Memory B cell (primary cell): ENCODE measurements at places on chromosomes 4 and X.

DNA sequence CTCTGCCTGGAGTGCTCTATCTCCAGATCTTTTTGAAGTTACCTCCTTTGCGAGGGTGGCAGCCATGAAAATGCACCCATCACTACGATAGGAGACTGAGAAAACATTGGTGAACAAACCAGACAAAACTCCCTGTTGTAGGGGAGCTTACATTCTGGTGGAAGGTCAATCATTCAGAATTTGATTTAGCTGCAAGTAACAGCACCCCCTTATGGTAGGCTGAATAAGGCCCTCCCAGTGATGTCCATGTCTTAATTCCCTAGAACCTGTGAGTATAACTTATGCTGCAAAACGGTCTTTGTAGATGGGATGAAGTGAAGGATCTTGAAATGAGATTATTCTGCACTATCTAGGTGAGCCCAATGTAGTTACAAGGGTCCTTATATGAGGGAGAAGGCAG lies 5.6 kb upstream of the TEC start:
- DNase-seq, result no peak

- DNase-seq, result no peak
These were observed 198.8 kb upstream of the FAT4 start for GRCh38 chr4:125115941-125116340.

DNA sequence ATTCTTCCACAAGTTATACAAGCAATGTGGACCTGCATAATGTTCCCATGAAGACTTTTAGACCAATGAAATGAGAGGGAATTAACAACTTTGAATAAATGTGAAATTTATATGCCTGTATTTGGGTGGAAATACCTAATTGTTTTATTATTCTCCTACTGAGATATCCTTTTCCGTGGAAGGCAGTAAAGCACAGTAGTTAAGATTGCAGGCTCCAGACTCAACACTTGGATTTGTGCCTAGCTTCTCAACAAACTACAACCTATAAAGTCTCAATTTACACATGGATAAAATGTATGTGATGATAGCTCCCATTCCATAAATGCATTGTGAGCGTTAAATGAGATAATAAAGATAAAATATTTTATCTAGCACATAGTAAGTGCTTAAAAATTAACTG lies 857.8 kb downstream of the CENPC start:
- no peak for DNase-seq

- no peak for DNase-seq
These were observed 103.0 kb downstream of the ADRA2C start for GRCh38 chr4:3869174-3869572.

DNA sequence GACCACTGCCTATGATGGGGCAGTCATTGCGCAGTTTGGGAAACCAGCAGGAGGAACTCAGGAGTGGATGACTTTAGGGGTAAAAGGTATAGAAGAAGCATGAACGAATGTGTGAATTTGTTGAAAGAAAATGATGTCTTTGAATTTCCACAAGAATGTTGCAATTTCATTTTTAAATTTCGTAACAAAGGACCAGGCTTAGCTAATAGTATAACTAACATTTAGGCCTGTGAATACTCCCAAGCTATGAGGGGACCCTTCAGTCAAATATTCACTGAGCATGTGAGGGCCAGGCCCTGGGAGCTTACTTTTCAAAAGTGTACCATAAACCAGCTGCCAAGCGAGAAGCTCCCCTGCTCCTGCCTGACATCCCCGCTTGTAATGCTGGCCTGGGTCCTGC lies 5.3 kb downstream of the MPC1L start:
- no peak for DNase-seq

- DNase-seq, result no peak
These were observed 19.2 kb downstream of the RASGEF1B start for GRCh38 chr4:81452452-81453006.

GRCh38 chrX:15017491-15017890 lies 144.3 kb downstream of the MOSPD2 start:
- DNase-seq, result no peak
